ENCODE measurements at places on chromosomes 7 and 10.

- DNase-seq, result peak; percentile 65
Measured at GRCh38 chr7:108455998-108456677, at the start of gene NRCAM. Gene NRCAM (minus strand): TSS chr7:108456436. CDS start chr7:108240064, 216,372 bp downstream.

DNA sequence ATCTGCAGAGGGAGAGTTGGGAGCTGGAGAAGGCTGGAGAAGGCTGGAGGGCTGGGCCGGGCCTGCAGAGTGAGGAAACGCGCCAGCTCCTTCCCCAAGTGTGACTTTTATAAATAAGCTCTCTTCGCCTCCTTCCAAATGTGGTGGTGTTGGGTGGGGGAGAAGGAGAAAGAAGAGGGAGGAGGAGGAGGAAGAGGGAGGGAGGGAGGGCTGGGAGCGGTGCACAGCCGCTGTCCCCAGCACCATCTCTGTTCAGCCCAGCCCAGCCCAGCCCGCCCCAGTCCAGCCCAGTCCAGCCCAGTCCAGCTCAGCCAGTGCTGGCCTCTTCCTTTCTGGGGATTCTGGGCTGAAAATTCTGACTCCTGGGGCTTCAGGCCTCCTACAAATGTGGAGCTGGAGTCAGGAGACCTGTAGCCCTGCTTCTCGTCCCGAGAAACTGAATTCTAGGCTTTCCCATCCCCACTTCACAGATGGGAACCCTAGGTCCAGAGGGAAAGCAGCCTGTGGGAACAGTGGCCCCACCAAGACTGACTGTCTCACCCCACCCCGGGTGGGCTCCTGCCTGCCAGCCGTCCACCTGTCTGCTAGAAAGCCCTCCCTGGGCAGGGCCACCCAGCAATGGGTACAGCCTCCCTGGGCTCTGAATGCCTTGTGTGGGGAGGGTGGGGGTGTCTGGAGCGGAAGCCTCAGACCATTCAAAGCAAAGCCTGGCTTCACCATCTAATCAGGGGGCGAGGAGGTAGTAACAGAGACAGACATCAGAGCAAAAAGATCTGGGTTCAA, 2.3 kb downstream of the STX1A start:
- DNase-seq, result no peak

DNA sequence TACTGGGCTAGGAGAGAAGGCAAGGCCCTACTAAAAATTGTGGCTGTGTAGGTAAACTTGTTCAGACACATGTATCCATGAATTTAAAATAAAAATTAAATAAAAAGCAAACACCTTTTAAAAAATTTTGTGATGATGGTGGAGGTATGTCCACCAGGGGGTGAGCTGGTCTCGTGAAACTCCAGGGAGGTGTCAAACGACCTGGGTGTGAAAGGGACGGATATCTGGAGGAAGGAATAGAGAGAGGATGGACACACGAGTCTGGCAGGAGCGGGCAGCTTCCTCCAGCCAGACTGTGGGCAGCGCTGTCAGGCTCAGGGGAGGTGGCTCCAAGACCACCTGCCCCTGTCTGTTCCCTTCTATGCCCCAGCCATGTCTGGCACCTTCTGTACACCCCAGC, 34.8 kb upstream of the DMBT1 start:
- no peak for DNase-seq

DNA sequence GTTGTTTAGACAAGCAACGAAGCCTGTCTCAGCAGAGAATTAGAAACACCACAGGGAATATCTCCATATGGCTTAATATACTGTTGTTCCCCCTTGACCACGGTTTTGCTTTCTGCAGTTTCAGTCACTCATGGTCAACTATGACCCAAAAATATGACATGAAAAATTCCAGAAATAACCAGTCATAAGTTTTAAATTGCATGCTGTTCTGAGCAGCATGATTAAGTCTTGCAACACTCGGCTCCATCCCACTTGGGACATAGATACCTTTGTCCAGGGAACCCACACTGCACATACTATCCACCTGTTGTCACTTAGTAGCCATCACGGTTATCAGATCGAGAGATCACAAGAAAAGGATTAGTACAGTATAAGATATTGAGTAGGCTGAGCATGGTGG, 60.7 kb upstream of the FOXK1 start:
- no peak for DNase-seq

- DNase-seq, result no peak
Measured at GRCh38 chr10:117757086-117757720, 214.7 kb downstream of the EMX2 start.

DNA sequence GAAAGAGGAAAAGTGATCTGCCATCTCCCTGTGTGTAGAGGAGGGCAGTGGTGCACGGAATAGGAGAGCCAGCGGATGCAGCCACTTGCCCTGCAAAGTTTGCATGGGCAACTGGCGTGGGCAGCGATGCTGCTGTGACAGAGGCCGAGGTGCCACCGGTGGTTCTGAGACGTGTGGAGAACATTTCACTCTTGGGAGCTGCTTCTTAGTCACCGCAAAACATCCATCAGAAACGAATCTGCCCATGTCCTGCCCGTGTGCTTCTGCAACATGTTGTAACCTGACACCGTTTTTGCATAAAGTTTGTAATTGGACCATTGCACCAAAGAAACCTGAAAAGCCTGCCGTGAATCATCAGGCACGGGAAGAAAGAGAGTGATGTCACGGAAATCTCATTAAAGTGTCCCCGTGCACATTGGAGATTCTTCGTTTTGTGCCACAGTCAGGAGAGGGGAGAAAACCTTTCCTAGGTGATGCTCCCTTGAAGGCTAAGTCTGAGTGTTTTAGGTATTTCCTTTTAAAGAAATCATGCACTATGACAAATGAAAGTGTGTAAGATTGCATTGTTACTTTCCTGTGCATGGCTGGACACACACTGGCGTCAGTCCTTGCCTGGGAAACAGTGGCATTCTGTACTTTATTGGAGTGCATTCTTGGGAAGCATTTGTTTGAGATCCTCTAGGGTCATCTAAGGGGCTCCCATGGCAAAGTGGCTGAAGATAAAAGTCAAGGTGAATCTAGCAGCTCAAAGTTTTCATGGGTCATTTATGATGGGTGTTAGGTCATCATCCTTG, 302.6 kb downstream of the KLF6 start:
- DNase-seq, result no peak

DNA sequence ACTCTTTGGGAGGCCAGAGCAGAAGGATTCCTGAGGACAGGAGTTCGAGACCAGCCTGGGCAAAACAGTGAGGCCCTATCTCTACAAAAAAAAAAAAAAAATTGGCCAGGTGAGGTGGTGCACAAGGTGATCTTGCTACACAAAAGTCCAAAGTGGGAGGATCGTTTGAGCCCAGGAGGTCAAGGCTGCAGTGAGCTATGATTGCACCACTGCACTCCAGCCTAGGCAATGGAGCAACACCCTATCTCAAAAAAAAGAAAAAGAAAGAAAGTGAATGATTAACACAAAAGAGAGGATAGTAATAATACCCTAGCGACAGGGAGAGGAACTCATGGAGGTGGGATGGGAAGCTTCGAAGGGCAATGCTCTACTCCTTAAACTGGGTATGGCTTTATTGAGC, 30.4 kb downstream of the TMEM176B start:
- no peak for DNase-seq

- DNase-seq, result no peak
Measured at GRCh38 chr10:105986486-105986885, 1178.0 kb downstream of the SORCS1 start.

DNA sequence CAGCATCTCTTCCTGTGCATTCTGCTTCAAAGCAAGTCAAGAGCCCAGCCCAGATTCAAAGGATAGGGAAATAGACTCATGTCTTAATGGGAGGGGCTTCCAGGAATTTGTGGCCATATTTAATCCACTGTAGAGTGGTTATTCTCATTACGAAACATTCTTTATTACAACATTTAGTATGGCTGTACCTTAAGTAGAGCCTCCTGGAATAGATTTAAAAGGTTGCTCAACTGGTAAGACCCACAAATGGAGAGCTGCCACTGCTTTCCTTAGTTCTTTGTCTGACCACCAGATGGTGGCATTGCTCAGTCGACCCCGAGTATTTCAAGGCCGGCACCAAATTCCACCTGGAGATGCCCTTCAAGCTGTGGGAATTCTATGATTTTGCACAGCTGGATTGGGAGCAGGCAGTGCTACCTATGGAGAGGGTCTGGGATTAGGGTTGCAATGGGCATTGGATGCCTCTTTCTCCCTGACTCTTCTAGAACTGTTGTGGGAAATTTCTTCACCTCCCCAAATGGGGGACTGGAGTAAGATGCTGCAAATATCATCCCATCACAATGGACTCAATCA, 102.2 kb downstream of the RBM20 start:
- DNase-seq, result peak; percentile 42

DNA sequence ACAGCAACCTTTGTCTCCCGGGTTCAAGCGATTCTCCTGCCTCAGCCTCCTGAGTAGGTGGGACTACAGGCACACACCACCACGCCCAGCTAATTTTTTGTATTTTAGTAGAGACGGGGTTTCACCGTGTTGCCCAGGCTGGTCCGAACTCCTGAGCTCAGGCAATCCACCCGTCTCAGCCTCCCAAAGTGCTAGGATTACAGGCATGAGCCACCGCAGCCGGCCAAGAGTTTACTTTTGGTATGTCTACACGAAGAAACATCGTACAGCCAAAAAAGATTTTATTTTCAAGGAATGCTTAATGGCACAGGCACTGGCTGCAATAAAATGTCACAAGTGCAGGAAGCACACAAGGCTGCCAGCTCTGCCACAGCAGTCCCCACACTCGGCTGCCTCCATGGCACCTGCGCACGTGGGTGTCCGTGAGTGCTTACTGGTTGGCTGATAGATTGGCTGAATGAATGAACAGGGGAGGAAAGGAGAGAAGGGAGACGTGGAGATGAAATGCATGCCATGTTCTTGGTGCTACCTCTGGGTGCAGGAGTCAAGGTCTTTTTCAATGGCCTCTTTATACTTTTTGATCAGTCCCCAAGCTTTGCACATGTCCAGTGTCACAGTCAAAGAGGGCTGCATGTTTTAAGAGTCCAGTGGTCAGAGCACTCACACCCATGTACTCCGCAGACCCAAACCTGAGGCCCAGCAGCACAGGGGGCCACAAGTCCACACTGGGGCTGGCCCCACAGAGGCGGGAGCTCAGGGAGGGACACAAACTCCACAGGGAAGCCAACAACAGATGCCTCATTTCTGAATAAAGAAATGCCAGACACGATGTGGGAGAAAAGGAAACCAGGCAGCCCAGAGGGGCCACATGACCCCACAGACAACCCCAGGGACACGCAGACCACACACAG, 198.2 kb downstream of the MAD1L1 start:
- peak; percentile 25 for DNase-seq

GRCh38 chr7:138170959-138171703, 94.9 kb downstream of the AKR1D1 start:
- DNase-seq, result no peak

GRCh38 chr7:96697822-96698221, 11.8 kb downstream of the SEM1 start:
- DNase-seq, result no peak

DNA sequence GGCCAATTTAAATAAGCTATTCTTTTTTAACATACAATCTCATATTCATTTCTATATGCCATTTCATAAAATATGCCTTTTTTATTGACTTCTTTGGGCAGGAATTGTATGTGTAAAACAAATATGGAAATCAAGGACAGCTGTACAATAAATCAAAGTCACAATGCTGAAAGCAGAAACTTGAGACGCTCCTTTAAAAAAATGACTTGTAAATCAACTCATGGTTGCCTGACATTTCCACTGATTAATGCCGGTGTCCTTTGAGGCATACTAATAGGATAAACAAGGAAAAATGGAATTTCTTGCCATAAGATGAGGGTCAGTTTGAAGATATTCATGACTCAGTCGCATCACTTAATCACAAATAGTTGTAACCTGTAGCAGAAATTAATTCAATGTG, 247.4 kb upstream of the TEX47 start:
- no peak for DNase-seq

GRCh38 chr10:93771354-93771753, 13.6 kb downstream of the LGI1 start:
- DNase-seq, result no peak

DNA sequence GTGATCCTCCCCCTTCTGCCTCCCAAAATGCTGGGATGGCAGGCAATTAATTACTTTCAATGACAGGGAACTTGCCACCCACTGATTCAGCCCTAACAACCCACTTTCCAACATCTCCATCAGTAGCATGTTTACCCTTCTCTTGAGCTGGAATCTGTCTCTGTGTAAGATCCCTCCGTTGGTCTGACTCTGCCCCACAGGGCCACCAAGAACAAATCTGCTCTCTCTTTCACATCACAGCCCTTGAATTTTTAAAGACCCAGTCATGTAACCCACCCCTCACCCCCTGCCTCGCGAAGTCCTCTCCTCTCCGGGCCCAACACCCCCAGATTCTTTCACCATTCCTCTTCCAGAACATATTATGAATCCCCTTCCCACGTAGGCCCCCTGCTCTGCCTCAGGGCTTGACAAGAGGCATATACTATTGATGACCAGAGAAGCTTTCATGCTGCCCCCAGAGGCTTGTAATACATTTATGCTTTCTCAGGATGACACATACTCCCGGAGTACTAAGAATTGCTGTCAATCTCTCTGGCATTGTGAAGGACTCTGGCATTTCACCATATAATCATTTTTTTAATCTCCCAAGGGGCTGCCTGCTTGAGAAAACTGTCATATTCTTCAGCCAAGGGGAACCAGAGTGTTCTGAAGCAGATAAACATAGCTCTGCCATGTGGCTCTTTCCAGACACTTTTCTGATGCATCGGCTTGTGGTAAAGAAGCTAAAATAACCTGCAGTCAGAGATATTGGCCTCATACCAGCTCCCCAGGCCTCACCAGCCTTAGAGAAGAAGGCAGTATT, 179.2 kb upstream of the AUTS2 start:
- no peak for DNase-seq

DNA sequence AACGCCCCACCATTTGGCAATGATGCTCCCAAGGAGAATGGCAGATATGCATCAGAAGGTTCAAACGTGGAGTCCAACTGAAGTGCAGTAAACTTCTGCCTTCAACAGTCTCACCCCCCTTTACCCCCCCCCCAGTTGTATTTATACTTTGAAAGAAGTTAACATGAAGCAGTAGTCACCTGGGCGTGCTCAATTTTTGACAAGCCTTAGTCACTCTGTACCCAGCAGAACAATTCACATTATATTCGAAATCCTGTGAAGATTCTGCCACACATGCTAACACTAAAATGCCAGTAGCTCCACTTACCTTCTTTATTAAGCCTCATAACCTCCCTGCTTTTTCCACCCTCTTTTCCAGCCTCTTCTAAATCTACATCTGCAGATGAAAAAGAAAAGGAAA, 894 bp downstream of the ATXN7L1 start:
- no peak for DNase-seq

DNA sequence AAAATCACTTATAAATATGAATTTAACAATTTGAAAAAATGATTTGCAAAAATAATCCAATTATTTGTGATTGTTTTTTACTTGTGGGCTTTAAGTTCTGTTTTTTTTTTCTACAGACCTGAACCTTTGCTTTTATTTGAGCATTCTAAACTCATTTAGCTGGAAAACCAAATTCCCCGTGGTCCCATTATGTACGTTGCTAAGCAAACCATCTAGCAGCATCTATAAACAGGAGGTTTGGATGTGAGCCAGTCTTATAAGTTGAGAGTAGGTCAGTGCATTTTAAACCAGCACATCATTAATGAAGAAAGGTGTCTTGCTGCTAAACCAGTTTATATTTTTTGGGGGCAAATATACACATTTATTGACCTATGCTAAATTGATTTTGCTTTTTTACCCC, 77.3 kb downstream of the LRRN3 start:
- DNase-seq, result no peak

GRCh38 chr7:75663302-75663907, 75.3 kb downstream of the HIP1 start:
- no peak for DNase-seq

GRCh38 chr7:20594023-20594422, 21.4 kb upstream of the ABCB5 start:
- DNase-seq, result no peak

All from activated naive CD8-positive, alpha-beta T cell treated with anti-CD3 and anti-CD28 coated beads, Interleukin-2, amount 10 ng/mL, durations not matched to agents 7 days and 5 days (primary cell).